GM12878 (cell line): ENCODE measurements at places on chromosomes 13 and 19. TPM values are rescaled to one million over a fixed set of nuclear protein-coding genes. Genes with fewer than 3 reads are reported as not detected.

ZNF561 gene
- total RNA-seq, result 17.7 and 21.2 TPM in 2 replicates

VAV1 gene
- total RNA-seq, result 65.4 and 76.8 TPM in 2 replicates

HTR2A gene
- not detected in 2 replicates for total RNA-seq

GRIK5 gene
- 0.19 and 0.23 TPM in 2 replicates for total RNA-seq

GJA3 gene
- total RNA-seq, result not detected in 2 replicates

IFI30 gene
- total RNA-seq, result 301 and 314 TPM in 2 replicates

ICAM4 gene
- 2.1 and 2.6 TPM in 2 replicates for total RNA-seq
